ENCODE measurements at places on chromosomes 1 and 21.

DNA sequence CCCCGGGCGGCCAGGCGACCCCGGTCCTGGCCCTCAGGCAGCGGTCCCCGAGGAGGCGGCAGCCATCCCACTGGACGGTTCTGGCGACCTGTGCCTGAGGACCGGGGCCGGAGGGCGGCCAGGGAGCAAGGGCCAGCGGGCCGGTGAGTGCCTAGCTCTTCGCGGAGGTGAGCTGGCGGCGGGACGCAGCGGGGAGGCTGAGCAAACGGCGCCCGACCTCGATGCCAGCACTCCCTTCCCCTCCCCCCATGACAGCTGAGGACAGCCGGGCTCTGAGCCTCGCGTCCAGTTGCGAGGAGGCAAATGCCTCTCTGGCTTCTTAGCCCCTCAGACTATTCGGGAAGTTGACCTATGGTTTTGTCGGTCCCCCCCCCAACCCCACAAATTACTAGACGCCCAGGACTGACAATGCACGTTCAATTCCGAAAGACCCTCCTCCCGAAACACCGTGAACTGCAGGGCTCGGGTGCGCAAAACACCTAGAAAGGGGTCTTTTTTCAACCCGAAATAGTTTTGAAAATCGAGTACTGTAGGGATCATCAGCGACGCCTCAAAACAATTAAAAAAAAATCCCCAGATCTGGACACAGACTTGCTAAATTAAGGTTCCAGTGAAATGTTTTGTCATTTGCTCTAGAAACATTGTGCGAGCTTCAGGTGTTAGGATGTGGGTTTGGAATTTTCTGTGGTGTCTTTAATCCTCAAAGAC is 8.3 kb downstream of the CDKN2C start:
- DNase-seq: no peak

DNA sequence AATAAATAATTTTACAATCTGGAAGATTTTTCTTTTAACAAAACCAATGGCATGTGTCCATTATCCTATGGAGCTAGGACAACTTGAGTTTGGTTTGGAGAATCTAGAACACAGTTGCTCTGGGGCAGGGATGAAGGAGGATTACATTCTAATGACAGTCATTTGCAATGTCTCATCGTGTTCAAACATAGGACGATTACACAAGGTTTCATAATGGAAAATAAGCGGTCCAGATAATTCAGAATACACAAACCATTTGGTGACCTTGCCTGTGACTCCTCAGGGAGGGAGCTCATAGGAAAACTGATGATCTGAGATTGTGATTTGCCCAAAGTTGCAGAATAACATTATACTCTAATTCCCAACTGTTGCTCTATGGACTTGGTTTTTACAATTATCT is 27.6 kb upstream of the RGL1 start:
- DNase-seq: no peak

DNA sequence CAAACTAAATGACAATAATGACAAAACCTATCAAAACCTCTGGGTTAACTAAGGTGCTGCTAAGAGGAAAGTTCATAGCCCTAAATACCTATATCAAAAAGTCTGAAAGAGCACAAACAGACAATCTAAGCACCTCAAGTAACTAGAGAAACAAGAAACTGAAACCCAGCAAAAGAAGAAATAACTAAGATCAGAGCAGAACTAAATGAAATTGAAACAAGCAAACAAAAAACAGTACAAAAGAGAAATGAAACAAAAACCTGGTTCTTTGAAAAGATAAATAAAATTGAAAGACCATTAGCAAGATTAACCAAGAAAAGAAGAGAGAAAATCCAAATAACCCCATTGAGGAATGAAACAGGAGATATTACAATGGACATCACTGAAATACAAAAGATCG is 44.8 kb upstream of the KIAA0040 start:
- DNase-seq: no peak

GRCh38 chr1:9601942-9602793 is 13.5 kb downstream of the TMEM201 start:
- DNase-seq: no peak

DNA sequence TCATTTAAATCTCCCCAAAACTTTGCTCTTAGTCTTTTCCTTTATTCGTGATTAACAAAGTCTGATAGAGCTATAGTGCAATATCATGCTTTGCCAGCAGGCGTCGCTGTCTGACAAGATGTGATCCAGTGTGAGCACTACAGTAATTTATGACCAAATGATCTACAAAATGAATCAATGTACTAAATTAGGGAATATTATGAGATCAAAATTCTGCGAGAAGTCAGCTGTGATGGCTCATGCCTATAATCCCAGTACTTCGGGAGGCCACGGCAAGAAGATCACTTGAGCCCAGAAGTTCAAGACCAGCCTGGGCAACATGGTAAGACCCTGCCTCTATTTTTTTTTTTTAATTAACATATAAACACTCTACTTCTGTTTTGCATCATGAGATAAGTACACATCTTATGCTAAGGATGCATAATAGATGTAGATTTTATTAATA is 3.6 kb upstream of the SPSB1 start:
- peak; percentile 84 for DNase-seq

- DNase-seq: no peak
Observed at GRCh38 chr21:29017639-29018237, 1.4 kb downstream of the RWDD2B start.

GRCh38 chr1:25579292-25580252 is 36.2 kb downstream of the LDLRAP1 start:
- no peak for DNase-seq

GRCh38 chr1:220873868-220874655 is 5.2 kb upstream of the HLX start:
- DNase-seq: no peak

DNA sequence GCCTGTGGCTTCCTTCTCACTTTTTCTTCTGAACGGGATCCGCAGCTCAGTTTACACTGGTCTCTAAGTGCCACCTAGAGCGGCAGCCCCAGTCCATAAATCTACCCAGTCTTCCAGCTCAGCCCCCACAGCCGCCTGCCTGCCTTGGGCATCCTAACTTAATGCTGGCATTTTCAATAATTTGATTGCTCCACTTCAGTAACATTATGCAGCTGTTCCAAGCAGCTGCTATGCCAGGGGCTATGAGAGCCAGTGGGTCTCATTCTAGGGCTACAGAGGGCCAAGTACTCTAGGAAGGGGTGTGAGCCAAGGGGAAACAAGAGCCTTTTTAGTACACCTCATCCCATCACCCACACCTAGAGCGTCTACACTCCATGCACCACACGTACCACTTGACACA is 48.4 kb upstream of the COA6 start:
- DNase-seq: no peak

- DNase-seq: peak; percentile 57
Observed at GRCh38 chr1:109776911-109777310, 13.2 kb upstream of the EPS8L3 start.

DNA sequence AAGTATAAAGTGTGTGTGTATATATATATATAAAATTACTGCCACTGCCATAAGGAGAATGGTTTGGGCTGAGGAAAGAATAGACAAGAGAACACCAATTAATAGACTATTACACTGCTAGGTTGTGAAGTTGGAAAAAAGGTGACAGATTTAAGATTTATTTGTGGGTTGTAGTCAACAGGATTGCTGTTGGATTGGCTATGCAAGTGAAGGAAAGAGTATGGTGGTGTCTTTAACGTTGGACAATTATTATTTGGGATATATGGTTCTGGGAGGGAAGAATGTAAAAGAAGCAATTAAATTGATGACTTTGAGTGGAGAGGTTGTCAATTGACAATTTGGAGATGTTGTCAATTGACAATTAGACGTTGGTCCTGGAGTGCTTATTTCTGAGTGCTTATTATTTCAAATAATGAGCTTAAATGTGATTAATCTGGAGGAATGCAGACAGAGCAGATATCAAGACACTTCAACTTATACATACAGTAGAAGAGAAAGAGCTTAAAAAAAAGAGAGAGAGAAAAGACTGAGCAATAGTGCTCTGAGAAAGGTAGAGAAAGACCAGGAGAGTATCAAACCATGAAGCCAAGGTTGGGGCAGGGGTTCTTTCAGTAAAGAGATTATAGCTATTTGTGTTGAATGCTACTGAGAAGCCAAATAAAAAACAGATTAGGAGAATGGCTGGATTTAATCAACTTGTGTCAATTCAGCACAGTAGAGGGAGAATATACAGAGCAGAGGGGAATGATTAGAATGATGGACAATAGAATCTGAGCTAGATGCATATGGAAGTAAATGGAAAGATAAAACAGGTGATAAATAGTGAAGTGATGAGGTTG is 9.7 kb downstream of the PTGS2 start:
- DNase-seq: no peak

DNA sequence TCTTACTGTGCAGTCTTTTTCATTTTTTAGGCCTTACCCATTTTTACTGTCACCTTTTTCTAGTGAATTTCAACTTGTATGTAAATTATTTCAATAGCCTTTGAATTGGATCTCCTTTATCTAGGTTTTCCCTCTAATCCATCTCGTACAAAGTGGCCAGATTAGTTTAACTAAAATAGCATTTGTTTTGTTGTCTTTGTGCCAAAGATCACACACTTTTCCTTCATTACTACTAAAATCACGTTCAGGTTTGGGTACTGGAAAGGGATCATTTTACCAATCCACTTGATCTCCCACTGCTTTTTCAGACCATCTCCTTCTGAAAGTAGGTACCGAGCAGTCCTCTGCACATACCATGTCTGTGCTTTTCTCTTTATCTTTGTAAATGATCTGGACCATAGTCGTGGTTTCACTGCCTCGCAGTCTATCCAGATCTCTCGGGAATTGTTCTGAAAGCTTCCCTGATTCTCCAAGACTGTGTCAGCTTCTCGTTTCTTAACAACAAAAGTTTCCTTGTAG is 20.1 kb downstream of the KDM1A start:
- no peak for DNase-seq

- DNase-seq: no peak
Observed at GRCh38 chr1:9723926-9724325, 72.4 kb downstream of the PIK3CD start.

GRCh38 chr1:47761974-47762373 is 235.2 kb downstream of the TRABD2B start:
- DNase-seq: no peak

DNA sequence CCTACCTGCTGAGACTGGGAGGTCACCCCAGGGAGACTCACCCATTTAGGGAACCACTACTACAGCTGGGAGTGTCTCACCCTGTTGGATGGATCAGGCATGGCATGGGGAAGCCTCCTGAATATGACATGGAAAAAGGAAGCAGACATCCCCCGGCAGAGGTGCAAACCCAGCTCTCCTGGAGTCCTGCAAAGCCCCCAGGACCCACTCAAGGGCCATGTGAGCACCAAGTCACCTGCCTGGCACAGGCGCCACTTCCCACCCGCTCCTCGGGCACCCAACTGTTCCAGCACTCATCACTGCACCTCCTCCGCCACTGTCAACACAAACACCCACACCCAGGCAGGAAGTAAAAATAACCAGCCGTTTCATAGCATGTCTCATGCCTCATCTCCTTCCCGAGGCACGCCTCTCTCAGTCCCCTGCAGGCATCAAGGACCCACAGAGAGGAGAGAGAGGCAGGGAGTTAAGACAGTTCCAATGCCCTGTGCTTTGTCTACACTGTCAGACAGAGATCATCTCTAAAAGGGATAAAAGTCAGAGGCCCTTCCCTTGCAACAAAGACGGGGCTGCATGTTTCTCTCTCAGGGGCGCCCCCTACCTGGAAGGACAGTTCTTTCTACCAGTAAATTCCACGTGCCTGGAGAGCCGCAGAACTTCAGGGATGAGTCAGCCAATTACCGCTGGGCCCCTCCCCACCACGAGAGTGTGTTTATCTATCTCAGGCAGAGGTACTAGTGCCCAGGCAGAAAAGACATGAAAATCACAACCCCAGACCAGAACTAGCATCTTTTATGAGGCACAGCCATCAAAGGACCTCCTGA is 150.1 kb upstream of the SOD1 start:
- DNase-seq: peak; percentile 56

DNA sequence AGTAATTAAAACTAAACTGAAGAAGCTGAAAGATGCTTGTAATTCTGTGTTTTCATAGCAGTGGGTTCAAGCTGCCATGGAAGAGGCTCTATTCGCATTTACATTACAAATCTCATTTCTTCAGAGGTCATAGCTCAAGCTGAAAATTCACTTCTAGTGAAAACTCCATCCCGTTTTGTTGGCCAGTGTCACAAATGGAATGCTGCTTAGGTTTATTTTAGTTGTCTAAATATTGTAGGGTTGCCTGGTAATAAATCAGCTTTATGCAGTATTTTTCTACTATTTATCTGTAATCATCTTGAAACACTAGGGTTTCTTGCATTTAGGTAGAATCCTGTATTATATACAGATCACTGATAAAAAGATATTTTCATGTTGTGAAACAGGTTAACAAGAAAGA is 240.6 kb downstream of the PTBP2 start:
- no peak for DNase-seq

- no peak for DNase-seq
Observed at GRCh38 chr1:191206513-191207207, 729.0 kb upstream of the BRINP3 start.

DNA sequence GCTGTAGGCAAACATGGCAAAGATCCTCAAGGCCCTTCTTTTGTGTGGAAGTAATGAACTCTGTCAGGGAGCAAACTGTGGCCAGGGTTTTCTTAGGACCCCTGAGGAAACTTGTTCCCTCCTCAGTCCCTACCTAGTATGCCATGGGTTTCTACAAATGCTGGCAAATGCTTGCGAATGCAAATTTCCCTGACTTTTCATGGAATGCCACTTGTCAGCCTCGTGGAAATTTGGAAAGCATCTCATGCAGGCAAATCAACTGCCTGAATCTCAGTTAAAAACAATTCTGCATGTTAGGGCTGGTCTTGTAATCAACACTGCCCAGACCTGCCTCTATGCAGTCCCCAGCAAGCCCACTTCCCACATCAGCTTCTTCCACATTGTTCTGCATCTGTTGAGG is 334.9 kb upstream of the AJAP1 start:
- DNase-seq: no peak

GRCh38 chr1:12276225-12276624 is 46.4 kb downstream of the VPS13D start:
- no peak for DNase-seq

DNA sequence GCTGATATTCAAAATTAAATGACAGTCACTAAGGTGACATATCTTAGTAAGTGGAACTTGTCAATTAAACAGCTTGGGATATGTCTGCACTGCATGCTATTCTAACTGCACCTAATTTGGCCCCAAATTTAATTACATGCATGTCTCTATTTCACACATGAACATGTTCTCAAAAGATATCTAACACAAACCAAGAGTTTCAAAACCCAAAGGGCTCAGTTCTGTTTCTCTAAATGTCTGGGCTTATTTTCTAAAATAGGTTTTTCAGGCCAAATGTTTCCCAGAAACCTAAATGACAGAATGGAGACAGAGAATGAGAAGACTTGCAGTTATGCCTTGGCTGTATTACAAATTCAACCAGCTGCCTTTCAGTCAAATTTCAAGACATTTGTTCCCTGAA is 11.3 kb downstream of the RAB29 start:
- no peak for DNase-seq

DNA sequence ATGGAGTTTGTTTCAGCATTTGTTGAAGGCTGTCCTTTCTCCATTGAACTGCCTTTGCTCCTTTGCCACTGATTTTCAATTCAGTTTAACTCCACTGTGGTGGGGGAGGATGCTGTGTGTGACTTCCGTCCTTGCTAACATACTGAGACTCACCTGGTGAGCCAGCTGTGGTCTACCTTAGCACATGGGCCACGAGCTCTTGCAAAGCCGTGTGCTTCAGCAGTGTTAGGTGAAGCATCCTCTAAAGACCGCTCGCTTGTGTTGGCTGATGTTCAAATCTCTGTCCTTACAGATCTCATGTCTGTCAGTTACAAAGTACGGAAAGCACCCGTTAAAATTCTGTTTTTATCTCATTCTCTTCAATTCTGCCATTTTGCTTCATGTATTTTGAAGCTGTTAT is 3.6 kb upstream of the SPATC1L start:
- DNase-seq: no peak

GRCh38 chr21:25329227-25329825 is 278.0 kb downstream of the MRPL39 start:
- no peak for DNase-seq

All from stimulated activated CD8-positive, alpha-beta memory T cell treated with anti-CD3 and anti-CD28 coated beads, Interleukin-7, amount 100 ng/mL, for 1 hour (primary cell).